ENCODE measurements at places on chromosomes 16 and 17. TPM values are rescaled to one million over a fixed set of nuclear protein-coding genes. Genes with fewer than 3 reads are reported as not detected.

GRCh38 chr16:24841291-24841690 is 4.5 kb upstream of the SLC5A11 start:
- DNase-seq: no peak

- DNase-seq: no peak
Observed at GRCh38 chr16:68806422-68806821, 36.9 kb upstream of the TANGO6 start.

DNA sequence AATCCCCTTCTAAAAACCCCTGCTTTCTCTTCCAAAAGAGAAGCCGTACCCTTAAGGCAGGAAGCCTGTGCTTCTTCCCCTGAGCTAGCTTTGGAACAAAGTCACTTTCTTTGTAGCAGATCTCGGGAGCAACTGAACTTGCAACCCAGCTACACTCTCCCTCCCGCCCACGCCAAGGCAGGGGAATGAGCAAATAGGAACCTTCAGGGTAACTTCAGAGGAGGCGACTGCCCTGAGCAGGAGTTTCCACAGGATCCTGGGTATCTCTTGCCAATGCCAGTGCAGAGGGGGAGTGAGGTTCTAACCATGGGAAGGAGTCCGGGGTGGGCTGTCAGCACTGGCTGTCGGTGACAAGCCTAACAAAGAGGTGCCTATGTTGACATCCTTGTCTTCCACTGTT is 5.9 kb upstream of the PIRT start:
- DNase-seq: no peak

DNA sequence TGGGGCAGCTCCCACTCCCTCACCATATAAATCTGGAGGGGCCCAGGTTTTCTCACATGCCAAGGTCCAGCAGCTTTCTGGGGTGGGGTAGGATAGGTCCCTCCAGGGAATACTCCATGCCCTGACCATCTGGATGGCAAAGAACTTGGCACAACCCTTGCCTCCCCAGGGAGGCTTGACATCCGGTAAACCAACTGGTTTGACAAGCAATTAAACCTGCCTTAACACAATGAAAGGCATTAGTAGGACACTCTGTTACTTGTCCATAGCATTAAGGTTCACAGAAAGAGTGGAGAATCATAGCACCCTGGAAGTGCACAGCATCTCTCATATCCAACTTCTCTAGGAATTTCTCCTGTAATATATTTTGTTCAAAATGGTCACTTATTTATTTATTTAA is 63.9 kb upstream of the MAF start:
- no peak for DNase-seq

DNA sequence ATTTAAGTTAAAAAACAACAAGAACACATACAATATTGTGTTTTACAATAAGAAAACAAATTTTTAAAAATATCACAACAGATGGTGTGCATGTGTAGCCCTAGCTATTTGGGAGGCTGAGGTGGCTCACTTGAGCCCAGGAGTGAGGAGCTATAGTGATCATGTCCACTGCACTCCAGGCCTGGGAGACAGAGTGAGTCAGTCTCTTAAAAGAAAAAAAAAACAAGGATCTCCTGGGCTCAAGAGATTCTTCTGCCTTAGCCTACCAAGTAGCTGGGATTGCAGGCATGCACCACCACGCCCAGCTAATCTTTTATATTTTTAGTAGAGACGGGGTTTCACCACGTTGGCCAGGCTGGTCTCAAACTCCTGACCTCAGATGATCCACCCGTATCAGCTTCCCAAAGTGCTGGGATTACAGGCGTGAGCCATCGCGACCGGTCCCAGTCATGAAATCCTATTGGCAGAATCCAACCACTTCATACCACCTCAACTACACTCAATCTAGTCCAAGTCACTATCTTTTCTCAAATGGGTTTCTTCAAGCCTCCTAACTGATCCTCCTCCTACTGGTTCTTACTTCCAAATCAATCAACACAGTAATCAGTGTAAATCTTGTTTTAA is 55.0 kb downstream of the STH start:
- peak; percentile 50 for DNase-seq

GRCh38 chr17:77315010-77315409 is 174.2 kb downstream of the SEC14L1 start:
- no peak for DNase-seq

PTGES3L gene
- total RNA-seq: 28.8 TPM

CPNE7 gene
- 8.1 TPM for total RNA-seq

ACSM2A gene
- not detected for total RNA-seq

Data from myocyte (in vitro differentiated cells).